Caco-2 (cell line): ENCODE measurements at places on chromosomes 11 and 22.
A peak's percentile ranks its signal among the peaks of the same experiment; 100 is the strongest.

GRCh38 chr11:32224580-32224979 is 133.7 kb downstream of the RCN1 start:
- no peaks in the 10 kb centered on the region for H3K36me3 ChIP-seq
- DNase-seq = no peak
- no peak overlapping the region for H3K4me3 ChIP-seq

DNA sequence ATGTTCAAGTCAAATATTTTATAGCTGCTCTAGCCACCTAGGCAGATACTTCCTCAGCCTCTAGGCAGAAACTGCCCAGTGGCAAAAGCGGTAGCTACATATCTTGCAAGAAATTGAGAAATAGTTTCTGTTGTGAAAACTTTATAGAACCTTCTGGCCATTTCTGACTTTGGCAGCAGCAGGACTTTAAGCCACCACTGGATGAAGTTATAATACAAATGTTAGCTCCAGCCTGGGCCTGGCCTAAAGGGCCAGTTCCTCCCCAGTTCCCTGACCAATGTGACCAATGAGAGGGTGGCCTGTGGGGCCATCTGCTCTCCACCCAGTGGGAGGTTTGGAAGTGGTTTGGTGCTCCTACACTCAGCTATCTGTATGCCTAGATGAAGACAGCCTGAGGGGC is 254.0 kb upstream of the NARS2 start:
- H3K27ac ChIP-seq = no peak overlapping the region
- no peaks in the 10 kb centered on the region for H3K4me1 ChIP-seq
- no peaks in the 10 kb centered on the region for H3K36me3 ChIP-seq
- DNase-seq = no peak

- peak overlapping the region; percentile 30 for H3K27ac ChIP-seq
- H3K4me3 ChIP-seq = no peak overlapping the region
- H3K36me3 ChIP-seq = peaks cover 7% of the 10 kb centered on the region
These were observed 89.9 kb downstream of the CTTN start for GRCh38 chr11:70488171-70488703.

- no peak overlapping the region for H3K27ac ChIP-seq
- H3K36me3 ChIP-seq = no peaks in the 10 kb centered on the region
- DNase-seq = no peak
- H3K4me3 ChIP-seq = no peak overlapping the region
- H3K4me1 ChIP-seq = no peaks in the 10 kb centered on the region
These were observed 697.0 kb upstream of the ANO5 start for GRCh38 chr11:21495879-21496278.

- H3K4me3 ChIP-seq = no peak overlapping the region
- H3K36me3 ChIP-seq = no peaks in the 10 kb centered on the region
- H3K27ac ChIP-seq = no peak overlapping the region
These were observed 17.6 kb downstream of the CALCA start for GRCh38 chr11:14954581-14954980.

DNA sequence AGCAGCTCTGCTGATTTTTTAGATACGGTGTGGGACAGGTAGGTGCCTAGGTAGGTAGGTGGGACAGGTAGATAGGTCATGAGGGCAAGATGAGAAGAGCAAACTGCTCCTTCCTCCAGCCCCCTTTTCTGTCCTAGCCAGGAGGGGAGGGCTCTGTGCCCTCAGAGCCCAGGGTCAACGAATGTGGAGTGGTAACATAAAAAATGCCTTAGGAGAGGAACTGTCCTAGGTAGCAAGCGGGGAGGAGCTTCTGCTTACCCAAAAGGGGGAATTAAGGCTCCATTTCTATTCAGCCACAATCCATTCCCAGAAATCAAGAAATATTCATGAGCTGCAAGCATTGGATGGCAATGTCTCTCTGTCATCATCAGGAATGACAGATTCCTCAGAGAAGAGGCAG is 234.8 kb downstream of the GRIK4 start:
- H3K36me3 ChIP-seq = no peaks in the 10 kb centered on the region
- no peaks in the 10 kb centered on the region for H3K27me3 ChIP-seq
- DNase-seq = no peak
- H3K4me1 ChIP-seq = no peaks in the 10 kb centered on the region

GRCh38 chr11:12824281-12825041 is 150.2 kb downstream of the TEAD1 start:
- H3K36me3 ChIP-seq = no peaks in the 10 kb centered on the region
- peak overlapping the region; percentile 59 for H3K27ac ChIP-seq
- H3K4me1 ChIP-seq = peaks cover 36% of the 10 kb centered on the region
- DNase-seq = no peak
- H3K27me3 ChIP-seq = no peaks in the 10 kb centered on the region
- no peak overlapping the region for H3K4me3 ChIP-seq

GRCh38 chr11:85795712-85796487 is 15.0 kb downstream of the SYTL2 start:
- peak overlapping the region; percentile 89 for H3K27ac ChIP-seq
- no peaks in the 10 kb centered on the region for H3K36me3 ChIP-seq
- peaks cover 76% of the 10 kb centered on the region for H3K4me1 ChIP-seq
- no peak overlapping the region for H3K4me3 ChIP-seq

DNA sequence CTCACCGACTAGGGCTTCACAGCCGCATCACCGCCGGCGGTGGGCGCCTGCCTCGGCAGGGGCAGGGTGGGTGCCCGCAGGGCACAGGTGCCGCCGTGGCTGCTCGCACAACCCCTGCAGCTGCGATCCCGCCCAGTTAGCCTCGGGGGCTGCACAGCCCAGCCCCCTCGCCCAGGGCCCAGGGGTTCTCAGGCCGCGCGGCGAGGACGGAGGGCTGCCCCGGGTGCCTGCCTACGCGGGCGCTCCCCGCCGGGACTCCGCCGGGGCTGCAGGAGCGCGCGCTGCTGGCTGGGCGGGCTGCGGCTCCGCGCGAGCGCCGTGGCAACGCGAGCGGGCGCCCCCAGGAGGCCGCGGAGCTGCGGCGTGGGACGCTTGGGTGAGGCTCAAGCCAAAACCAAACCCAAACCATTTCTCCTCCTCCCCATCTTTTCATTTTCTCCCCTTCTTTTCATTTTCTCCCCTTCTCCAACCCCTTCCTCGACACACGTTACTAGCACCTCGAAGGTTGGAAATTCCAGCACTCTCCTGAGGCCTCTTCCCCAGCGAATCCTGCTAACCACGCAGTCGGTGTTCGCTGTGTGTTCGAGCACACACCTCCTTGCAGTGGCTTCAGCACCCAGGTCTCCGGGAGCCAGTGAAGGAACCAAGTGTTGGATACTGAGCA is at the start of gene MICAL3:
Gene MICAL3 (minus strand): TSS at position 286 of the 664 bp plus-strand sequence. CDS start 117,749 bp downstream, outside the sequence.
- peak within 1 kb of the TSS; percentile 55 for H3K4me3 ChIP-seq
- no peaks in the 10 kb centered on the region for H3K27me3 ChIP-seq
- H3K36me3 ChIP-seq = no peaks in the 10 kb centered on the region
- peak; percentile 44 for DNase-seq
- H3K4me1 ChIP-seq = peaks cover 3% of the 10 kb centered on the region; the same call in 1 of the 2 replicates
- peak within 1 kb of the TSS; percentile 21 for H3K27ac ChIP-seq

DNA sequence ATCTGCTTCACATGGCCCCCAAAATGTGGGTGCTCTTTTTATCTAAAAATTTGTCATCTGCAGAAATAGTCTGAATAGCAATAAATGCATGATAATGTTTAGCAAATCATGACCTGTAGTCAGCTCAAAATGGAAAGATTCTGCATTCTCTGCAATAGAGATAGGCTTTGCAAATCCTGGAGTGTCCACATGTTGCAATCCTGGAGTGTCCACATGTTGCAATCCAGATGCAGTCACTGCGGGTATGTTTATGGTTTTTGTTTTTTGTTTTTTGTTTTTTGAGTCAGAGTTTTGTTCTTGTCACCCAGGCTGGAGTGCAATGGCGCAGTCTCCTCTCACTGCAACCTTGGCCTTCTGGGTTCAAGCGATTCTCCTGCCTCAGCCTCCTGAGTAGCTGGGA is 20.2 kb upstream of the LRRC32 start:
- no peaks in the 10 kb centered on the region for H3K4me1 ChIP-seq
- H3K4me3 ChIP-seq = no peak overlapping the region
- H3K36me3 ChIP-seq = no peaks in the 10 kb centered on the region
- H3K27ac ChIP-seq = no peak overlapping the region
- H3K27me3 ChIP-seq = no peaks in the 10 kb centered on the region
- DNase-seq = no peak

DNA sequence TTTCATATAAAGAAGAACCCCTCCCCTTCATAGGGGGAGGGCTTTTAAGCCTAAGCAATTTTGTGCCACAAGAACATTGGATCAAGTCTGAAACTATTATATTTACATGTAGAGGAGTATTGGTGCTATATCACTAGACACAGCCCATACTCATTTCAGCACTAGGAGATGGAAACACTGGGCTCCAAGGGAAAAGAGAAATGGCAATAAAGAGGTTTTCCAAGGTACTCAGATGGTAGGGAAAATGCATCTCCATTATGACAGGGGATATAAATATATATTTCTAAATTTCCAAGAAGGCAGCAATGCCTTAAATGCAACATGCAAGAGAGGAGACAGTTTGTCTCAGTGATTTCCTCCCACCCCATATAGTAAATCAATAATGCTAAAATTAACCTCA is 209.0 kb downstream of the RAB38 start:
- H3K27ac ChIP-seq = no peak overlapping the region
- no peak for DNase-seq
- no peaks in the 10 kb centered on the region for H3K27me3 ChIP-seq
- no peaks in the 10 kb centered on the region for H3K36me3 ChIP-seq
- no peak overlapping the region for H3K4me3 ChIP-seq

- peaks cover 19% of the 10 kb centered on the region for H3K4me1 ChIP-seq
- H3K27me3 ChIP-seq = no peaks in the 10 kb centered on the region
- no peak overlapping the region for H3K4me3 ChIP-seq
These were observed 512.4 kb downstream of the DLG2 start for GRCh38 chr11:85114786-85115185.

DNA sequence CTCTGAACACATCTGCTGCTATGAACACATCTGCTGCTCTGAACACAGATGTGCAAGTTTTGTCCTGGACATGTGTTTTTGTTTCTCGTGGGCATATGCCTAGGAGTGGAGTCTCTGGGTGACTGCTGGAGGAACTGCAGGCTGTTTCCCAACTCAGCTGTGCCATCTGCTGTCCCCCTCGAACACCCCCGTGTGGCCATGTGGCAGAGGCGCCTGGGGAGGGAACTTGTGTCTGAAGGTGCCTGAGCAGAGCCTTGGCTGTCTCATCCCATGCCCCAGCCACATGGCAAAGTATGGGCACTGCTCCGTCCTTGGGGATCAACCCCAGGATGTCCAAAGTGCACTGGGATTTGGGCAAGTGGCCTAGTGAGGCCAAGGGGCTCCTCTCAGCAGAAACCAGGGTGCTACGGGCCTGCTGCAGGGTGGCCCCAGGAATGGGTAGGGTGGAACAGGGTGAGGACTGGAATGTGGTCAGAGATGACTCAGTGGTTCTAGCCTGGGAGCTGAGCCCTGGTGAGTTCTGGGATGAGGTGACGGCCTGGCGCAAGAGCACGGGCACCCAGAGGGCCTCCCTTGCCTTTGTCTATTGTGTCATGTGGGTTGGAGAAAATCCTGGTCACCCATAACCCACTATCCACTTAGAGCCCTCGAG is 14.7 kb downstream of the GATD1 start:
- H3K27me3 ChIP-seq = no peaks in the 10 kb centered on the region
- H3K36me3 ChIP-seq = peaks cover 16% of the 10 kb centered on the region
- no peak overlapping the region for H3K4me3 ChIP-seq
- peak; percentile 58 for DNase-seq

GRCh38 chr22:44891791-44892190 is 118.0 kb downstream of the PHF21B start:
- no peaks in the 10 kb centered on the region for H3K36me3 ChIP-seq
- DNase-seq = no peak
- H3K27ac ChIP-seq = no peak overlapping the region
- H3K27me3 ChIP-seq = no peaks in the 10 kb centered on the region

- no peaks in the 10 kb centered on the region for H3K27me3 ChIP-seq
- no peaks in the 10 kb centered on the region for H3K4me1 ChIP-seq
- DNase-seq = no peak
These were observed 619.0 kb downstream of the OPCML start for GRCh38 chr11:132913295-132913694.

- no peaks in the 10 kb centered on the region for H3K36me3 ChIP-seq
- peaks cover 4% of the 10 kb centered on the region; the same call in 1 of the 2 replicates for H3K27me3 ChIP-seq
- DNase-seq = no peak
- H3K4me1 ChIP-seq = peaks cover 5% of the 10 kb centered on the region; the same call in 1 of the 2 replicates
- no peak overlapping the region for H3K4me3 ChIP-seq
These were observed 75.5 kb downstream of the SCN3B start for GRCh38 chr11:123578778-123579481.

DNA sequence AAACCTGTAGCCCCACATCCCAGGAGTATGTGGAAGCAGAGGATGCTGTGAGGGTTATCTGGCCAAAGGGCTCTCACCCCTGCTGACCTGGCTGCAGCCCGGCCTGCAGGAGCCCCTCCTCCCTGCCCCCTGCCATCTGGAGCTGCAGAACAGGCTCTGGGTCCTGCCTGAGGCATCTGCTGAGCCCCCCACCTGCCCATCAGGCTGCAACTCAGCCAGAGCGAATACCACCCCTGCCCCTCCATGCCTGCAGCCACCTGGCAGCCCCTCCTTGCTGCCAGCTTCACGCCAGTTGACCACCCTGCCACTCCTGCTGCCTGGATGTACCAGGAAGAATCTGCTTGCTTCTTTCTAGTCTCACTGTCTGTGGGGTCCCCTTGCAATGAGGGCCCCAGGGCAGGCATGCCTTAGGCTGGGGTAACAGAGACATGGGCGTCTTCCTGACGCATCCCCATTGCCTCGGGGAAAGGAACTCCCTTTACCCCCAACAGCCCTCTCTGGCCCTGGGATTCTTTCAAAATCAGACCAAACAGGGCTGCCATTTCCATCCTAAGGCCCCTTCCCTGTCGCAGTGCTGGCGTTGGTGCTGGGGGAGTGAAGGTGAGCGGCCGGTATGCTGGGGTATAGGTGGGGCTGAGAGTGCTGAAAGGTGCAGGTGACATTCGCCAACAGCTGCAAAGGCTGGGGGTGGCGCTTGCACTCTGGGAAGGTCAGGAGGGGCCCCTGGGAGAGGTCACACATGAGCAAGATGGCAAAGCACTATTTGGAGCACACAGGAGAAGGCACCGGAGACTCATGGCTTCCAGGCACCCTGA is 1334.6 kb downstream of the TBC1D22A start:
- H3K4me3 ChIP-seq = no peak overlapping the region
- DNase-seq = no peak
- no peaks in the 10 kb centered on the region for H3K36me3 ChIP-seq

GRCh38 chr11:108891909-108892511 is 227.1 kb downstream of the DDX10 start:
- no peak for DNase-seq
- no peaks in the 10 kb centered on the region for H3K36me3 ChIP-seq
- H3K4me3 ChIP-seq = no peak overlapping the region
- H3K27me3 ChIP-seq = no peaks in the 10 kb centered on the region
- no peak overlapping the region for H3K27ac ChIP-seq
- no peaks in the 10 kb centered on the region; the same call in 1 of the 2 replicates for H3K4me1 ChIP-seq

GRCh38 chr11:47101406-47101805 is 75.3 kb downstream of the ARFGAP2 start:
- H3K4me3 ChIP-seq = no peak overlapping the region
- peaks cover 18% of the 10 kb centered on the region for H3K4me1 ChIP-seq
- no peak for DNase-seq
- H3K27me3 ChIP-seq = no peaks in the 10 kb centered on the region

DNA sequence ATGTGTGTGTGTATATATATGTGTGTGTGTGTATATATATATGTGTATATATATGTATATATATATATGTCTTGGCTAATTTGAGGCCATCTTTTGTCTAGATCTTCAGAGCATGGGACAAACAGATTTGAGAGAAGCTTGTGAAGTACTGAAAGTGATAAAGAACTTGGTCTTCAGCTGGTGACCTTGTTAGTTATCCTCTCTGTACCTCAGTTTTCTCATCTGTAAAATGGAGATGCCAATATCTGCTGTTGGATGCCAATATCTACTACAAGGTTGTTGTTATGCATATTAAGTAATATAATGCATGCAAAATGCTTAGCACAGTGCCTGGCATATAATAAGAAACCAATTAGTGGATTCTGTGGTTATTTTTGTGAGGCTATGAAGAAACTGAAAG is 2.5 kb upstream of the FEZ1 start:
- no peaks in the 10 kb centered on the region for H3K36me3 ChIP-seq
- H3K4me1 ChIP-seq = peaks cover 7% of the 10 kb centered on the region; the same call in 1 of the 2 replicates
- H3K27ac ChIP-seq = no peak overlapping the region
- peaks cover 10% of the 10 kb centered on the region for H3K27me3 ChIP-seq
